ENCODE measurements at places on chromosomes 7 and 10.

GRCh38 chr7:120272261-120272660 lies 714 bp upstream of the KCND2 start:
- no peak for DNase-seq

- DNase-seq = no peak
Measured at GRCh38 chr7:100509231-100509630, 25.5 kb downstream of the NYAP1 start.

DNA sequence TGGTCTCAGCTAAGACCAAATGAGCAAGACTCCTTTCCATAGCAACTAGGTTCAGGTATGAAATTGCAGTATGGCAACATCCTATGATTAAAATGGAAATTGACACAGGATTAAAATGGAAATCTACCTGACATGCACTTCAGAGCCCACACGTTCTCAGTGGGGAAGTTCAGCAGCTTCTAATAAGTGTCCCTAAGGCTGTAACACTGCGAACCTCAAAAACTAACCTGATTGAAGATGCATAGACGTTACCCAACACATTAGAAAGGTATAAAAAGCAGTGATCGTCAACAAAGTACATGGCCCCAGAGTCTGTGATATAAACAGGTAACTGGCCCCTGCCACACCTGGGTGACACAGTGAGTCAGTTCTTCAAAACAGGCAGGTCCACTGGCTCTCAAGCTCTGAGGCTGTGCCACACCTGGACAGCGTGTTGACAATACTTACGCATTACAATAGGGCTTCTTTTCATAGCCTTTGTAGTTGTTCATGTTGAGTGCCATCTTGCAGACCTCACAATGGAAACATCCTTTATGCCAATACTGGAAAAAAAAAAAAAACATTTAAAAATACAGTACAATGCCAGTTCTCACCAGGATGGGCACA lies 274.9 kb upstream of the NEBL start:
- no peak for DNase-seq

- no peak for DNase-seq
Measured at GRCh38 chr10:72511459-72511858, 114.4 kb downstream of the MICU1 start.

- DNase-seq = no peak
Measured at GRCh38 chr7:105680505-105681187, 99.4 kb upstream of the EFCAB10 start.

DNA sequence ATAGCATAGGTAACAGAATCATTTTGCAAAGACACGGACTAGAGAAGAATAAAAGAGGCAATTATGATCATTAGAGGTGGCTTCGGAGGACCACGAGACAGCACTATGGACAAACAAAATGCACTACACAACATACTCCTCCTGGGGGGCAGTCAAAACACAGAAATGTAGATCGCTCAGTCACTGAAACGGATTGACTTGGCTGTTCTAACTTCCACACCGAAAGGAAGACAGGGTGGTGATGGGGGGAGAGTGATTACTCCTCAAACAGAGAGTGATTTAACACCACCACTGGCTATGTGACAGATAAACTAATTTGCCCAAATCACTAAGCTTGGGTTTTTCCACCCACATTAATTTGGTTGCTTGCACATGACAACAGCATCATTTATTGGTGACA lies 14.1 kb upstream of the PPA1 start:
- no peak for DNase-seq

GRCh38 chr10:58335306-58336005 lies 650 bp downstream of the UBE2D1 start:
- no peak for DNase-seq

DNA sequence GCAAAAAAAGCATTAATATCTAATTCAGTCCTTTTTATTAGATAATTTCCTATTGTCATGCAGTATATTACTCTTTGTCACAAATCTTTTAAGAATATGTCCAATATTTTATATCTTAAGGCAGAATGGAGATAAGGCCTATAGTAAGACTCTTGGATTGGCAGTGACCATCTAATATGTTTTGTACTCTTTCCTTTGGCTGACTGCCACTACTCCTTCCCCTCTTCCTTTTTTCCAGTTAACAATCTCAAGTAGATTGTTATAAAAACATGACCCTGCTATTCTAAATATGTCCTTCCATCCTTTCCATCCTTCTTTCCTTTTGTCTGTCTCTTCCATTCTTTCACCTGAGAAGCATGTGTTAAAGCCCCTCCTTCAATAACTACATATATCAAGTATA lies 92.8 kb upstream of the TMEM168 start:
- DNase-seq = no peak

DNA sequence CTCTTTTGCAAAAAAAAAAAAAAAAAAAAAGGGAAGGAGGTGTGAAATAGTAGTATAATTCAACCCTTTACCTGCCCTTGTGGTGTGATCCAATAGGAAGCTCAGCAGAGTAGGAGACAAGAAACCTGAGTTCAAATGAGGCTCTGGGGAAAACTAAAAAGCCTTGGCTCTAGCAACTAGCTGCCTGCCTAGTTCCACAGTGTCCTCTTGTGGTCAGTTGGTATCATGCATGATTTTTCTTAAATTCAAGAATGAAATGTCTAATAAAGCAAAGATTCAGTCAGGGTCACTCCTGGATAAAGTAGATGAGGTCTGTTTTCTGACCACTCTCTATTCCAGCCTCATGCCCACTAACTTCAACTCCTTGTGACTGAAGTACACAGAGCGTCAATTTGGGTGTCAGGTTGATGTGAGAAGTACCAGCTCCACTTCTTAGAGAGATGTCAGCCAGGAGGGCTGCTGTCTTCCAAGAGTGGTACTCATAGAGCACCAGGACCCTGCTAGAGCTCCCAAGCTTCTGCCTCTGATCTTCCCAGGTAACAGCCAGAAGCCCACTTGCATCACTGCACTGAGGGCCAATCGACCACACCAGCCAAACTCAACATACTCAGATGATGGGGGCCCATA lies 10.5 kb downstream of the LSM5 start:
- DNase-seq = no peak

DNA sequence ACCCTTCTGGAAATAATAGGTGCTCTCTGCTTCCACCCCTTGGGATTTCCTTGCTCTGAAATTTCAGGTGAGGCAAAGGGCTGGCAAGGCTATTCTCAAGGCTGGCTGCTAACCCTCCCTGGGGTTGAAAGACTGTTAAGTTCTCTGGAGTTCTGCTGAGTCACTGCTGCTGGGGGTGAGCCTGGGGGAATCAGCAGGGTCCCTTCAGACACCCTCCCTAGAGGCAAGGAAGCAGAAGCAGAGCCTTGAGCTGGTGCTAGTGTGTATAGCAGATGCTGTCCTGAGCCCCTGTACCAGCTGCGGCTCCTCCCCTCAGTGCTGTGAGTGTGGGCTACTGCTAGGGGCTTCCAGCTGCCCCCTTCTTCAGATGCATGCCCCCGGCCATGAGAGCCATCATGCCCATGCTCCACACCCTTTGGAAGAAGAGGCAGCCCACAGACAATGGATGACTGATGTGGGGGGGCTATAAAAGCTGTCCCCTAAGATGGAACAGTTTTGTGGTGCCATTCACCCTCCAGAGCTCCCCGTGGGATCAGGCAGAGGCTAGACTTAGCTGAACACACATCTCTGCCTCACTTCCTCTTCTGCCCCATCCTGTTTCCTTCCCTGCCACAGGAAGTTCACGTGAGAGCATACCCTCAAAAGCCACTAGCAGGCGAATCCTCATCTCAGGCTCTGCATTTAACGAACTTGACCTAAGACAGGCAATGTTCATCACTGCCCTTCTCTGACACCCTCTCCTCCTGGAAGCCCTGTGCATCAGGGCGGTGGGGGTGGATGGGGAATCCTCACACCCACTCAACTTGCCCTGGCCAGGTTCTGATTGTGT lies 91.8 kb downstream of the SH3PXD2A start:
- DNase-seq = no peak

GRCh38 chr7:107130487-107131220 lies 38.1 kb upstream of the HBP1 start:
- no peak for DNase-seq

- DNase-seq = no peak
Measured at GRCh38 chr10:29064680-29065079, 224.2 kb upstream of the LYZL1 start.

DNA sequence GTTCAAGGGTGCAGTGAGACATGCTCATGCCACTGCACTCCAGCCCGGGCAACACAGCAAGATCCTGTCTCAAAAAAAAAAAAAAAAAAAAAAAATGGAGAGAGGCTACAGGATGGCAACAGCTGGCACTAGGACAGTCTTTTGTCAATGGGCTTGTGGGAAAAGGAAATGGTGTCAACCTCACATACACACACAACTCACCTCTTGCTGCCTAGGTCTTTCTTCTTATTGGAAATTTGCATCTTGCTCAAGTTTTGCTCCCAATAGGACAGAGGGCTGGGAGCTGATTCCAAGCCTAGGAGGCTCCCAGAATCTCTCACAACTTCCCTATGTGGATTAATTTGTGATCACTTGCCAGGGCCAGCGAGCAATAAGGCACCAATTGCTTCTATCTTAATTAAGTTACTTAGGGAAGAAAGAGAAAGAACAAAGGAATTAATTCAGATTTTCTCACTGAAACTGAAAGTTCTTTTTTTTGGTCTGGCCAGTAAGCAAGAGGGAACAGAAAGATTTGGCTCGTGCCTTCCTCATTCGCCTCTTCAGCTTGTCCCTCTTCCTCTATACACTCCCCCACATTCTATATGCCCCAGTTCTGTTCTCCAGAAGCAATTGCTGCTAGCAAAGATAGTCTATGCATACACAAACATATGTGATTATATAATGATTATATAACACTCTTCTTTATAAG lies 33.8 kb downstream of the MAP3K8 start:
- no peak for DNase-seq

- DNase-seq = no peak
Measured at GRCh38 chr7:129781928-129782817, 170.6 kb downstream of the UBE2H start.

DNA sequence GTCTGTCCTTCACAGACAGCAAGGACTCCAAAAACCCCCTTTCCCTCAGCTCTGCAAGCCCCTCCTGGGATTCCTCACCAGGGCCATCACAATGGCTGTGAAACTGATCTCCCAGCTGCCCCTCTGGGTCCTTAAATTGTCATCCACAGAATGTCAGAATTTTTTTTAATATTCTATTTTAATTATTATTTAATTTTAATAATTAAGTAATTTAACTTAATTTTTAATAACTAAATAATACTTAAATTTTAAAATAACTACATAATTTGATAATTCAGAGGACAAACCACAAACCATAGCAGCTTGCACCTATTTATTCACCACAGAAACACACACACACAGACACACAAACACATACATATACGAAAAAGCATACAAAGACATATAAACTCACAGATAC lies 565.8 kb upstream of the COBL start:
- DNase-seq = no peak

DNA sequence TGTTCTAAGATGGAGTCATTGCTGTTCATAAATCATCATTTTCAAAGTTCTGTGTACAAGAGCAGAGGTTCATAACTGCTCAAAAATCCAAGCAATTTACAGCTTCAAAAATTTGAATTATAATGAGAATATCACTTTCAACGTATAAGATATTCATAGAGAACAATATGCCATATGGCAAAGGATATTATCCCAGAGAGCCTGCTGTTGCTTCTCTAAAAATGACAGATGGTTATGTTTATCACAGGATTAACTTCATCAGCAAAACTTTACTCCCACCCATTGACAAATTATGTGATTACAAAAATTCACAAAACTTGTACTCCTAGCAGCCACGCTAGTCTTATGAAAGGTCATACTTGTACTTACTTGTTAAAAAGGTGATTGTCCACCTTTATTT lies 105.1 kb downstream of the PIP4K2A start:
- no peak for DNase-seq

DNA sequence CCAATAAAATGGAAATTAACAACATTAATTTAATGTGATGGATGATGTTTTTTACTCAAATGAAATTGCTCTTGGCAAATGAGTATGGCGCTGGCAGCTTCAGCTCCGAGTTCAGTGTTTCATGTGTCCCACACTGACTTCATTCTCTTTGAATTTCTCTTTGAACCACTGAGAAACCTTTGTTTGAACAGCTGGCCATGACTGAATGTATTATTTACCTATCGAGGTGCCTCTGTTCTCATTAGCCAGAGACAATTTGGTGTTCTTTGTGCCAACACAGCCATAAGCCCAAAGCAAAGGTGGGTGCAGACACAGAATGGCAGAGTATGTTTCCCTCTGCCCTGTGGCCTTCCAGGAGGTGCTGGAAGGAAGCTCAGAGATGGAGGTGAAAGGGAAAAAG lies 42.1 kb downstream of the TMEM178B start:
- DNase-seq = no peak

DNA sequence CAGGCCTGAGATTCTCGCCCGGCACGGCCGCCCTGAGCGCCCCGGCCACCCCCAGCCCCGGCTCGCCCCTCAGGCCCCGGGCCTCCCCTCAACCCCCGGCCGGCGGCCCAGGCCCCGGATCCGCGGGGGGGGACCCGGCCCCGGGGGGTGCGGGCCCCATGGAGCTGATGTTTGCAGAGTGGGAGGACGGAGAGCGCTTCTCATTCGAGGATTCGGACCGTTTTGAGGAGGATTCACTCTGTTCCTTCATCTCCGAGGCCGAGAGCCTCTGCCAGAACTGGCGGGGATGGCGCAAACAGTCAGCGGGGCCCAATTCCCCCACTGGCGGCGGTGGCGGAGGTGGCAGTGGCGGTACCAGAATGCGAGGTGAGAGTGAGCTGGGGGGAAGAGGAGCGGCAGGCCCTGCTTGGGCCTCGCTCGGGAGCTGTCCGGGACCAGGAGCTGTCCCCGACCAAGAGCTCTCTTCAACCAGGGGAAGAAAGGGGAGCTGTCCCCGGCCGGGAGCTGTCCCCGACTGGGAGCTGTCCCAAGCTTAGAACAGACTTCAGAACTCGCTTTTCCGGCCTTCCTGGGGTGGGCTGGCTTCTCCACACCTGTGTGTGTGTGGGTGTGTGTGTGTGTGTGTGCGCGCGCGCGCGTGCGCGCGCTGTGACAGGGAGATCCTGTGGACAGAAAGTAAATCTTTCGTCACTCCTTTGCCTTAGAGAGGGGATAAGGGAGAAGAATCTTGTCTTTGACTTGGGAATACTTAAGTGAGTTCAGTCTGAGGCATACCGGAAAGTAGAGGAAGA lies 510 bp downstream of the ZSWIM8 start:
- DNase-seq = no peak

Measured in osteocyte (in vitro differentiated cells).